ENCODE measurements at places on chromosomes 12 and 14. TPM values are rescaled to one million over a fixed set of nuclear protein-coding genes. Genes with fewer than 3 reads are reported as not detected.

Gene NUBPL
- polyA plus RNA-seq: 14.3 TPM

Gene SNAPC1
- polyA plus RNA-seq: 12.6 TPM

Gene POTEM
- polyA plus RNA-seq: not detected

Gene GPR68
- polyA plus RNA-seq: 1.8 TPM

Gene NGB
- not detected for polyA plus RNA-seq

Gene NOVA1
- 24.4 TPM for polyA plus RNA-seq

Gene HELB
- 3.1 TPM for polyA plus RNA-seq

Gene SIX1
- 10.2 TPM for polyA plus RNA-seq

Gene MYBPC1
- polyA plus RNA-seq: not detected

Gene HOMEZ
- polyA plus RNA-seq: 29.8 TPM

Gene RPL10L
- polyA plus RNA-seq: not detected

Gene TPH2
- polyA plus RNA-seq: 0.09 TPM

Gene POTEG
- not detected for polyA plus RNA-seq

Gene KRT4
- 0.20 TPM for polyA plus RNA-seq

Gene RCOR1
- polyA plus RNA-seq: 35.8 TPM

Gene CACNA2D4
- 2.3 TPM for polyA plus RNA-seq

Gene WNT1
- polyA plus RNA-seq: not detected

Gene RFLNA
- polyA plus RNA-seq: 5.7 TPM

Gene LRIG3
- 35.5 TPM for polyA plus RNA-seq

Gene HOXC12
- not detected for polyA plus RNA-seq

Gene STYK1
- polyA plus RNA-seq: 0.64 TPM

Gene MIPOL1
- polyA plus RNA-seq: 9.8 TPM

Gene ASCL1
- not detected for polyA plus RNA-seq

Gene FBLN5
- 131 TPM for polyA plus RNA-seq

Gene P2RX2
- 1.9 TPM for polyA plus RNA-seq

Gene JDP2
- polyA plus RNA-seq: 18.3 TPM
